Activated naive CD4-positive, alpha-beta T cell treated with anti-CD3 and anti-CD28 coated beads for 36 hours (primary cell): ENCODE measurements at places on chromosomes 11 and 22.

GRCh38 chr11:72617080-72617762 lies 57.0 kb downstream of the PDE2A start:
- no peak for DNase-seq

DNA sequence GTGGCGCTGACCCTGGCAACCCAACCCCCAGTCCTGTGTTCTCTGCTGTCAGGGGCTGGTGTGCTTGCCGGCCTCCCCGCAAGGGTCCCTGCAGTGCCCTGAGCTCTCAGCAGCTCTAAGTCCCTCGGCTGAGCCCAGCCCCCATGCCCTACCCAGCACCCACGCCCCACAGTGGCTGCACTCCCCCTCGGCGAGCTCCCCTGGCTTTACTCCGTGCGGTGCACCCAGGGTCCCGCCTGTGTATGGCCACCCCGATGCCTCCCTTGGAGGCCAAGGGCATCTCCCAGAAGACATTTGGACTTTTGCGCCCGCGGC lies 72.5 kb upstream of the SHISAL1 start:
- DNase-seq, result no peak

DNA sequence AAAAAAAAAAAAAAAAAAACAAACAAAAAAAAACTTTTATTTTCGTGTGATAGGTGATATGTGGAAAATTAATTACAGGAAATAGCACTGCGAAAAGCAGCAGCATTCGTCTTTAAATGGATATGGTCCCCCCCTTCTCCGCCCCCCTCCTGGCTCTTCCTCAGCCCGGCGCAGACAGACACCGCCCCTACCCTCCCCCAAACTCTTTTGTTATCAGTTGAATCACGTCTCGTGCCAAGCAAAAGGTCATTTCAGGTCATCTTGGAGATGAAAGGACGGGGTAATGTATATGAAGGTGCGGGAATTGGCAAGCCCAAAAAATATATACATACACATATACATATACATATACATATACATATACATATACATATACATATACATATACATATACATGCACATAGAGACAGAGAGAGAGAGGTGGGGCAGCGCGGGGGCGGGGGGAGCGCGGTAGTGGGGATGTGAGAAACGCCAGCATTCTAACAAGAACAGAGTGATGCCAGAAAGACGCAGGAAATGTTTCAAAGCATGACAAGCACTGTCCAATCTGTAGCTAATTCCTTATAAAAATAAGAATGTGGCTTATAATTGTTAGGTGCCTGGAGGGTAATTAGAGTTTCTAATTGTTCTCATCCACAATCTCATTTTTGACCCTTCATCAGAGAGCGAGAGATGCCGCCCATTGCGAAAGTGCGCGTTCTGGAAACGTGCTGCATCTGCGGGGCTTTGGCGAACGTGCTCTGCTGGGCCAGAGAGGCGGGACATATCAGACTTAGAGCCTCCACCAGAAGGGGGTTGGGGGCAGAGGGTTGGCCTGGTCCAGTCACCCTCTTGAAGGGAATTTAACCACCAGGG lies 214.5 kb upstream of the UBASH3B start:
- no peak for DNase-seq

DNA sequence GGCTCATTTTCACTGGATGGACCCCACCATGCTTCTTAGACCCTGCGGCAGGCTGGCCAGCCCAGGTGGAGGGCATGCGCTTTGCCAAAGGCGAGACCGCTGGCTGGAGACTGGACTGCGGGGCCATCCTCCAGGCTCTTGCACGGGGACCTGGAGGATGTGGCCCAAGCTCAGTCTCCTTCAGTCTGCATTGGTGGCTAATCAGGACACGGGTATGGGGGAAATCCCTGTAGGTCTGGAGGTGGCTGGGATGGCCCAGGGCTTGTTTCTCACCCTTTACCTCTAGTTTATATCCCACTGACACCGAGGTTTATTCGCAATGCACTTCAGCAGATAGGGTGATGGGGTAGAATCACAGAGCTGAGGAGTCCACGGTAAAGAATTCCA lies 45.0 kb downstream of the BCR start:
- no peak for DNase-seq

DNA sequence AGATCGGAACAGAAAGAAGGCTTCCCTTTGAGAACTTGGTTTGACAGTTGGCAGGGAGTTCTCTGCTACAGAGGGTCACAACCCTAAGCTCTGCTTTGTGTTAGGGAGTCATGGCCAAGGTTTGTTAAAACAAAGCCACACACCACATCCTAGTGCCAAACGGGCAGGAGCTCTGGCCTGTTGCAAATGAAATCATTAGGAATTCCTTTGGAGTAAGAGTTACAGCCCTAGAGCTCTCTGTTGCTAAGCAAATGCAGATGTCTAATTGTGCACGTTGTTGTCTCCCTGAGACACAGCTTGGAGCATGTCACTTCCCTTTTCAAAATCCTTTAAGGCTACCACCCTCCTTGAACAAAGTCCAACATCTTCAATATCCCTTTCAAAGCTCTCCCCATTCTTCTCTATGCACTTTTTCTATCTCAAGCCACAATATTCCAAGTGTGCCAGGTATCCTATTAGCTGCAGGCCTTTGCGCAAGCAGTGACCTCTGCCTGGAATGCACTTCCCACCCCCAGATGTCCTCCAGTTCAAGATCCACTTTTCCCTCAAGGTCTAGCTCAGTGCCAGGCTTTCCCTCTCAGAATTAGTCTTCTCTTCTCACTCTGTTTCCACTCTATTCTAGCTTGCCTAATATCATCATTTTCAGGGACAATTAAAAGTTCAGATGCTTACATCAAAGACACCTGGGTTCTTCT lies 253.7 kb upstream of the POU2AF2 start:
- no peak for DNase-seq

DNA sequence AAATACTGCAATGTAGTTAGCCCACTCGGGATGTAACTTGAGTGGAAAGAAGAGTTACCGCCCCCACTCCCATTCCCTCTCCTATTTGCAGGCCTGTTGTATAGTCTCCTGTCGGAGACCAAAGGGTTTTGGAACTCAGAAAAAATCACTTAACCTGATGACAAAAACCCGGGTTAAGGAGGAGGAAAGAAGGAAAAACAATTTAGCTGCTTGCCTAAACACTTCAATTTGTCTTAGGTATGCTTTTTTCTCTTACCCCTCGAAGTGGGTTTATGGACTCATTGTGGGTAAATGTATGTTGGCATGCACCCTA lies 2.2 kb downstream of the YAP1 start:
- no peak for DNase-seq

- no peak for DNase-seq
Observed at GRCh38 chr11:86904001-86904400, 51.2 kb downstream of the FZD4 start.

- peak; percentile 31 for DNase-seq
Observed at GRCh38 chr11:7516475-7516874, 2.7 kb downstream of the PPFIBP2 start.

- peak; percentile 79 for DNase-seq
Observed at GRCh38 chr11:133927690-133928627, 28.8 kb downstream of the IGSF9B start.

DNA sequence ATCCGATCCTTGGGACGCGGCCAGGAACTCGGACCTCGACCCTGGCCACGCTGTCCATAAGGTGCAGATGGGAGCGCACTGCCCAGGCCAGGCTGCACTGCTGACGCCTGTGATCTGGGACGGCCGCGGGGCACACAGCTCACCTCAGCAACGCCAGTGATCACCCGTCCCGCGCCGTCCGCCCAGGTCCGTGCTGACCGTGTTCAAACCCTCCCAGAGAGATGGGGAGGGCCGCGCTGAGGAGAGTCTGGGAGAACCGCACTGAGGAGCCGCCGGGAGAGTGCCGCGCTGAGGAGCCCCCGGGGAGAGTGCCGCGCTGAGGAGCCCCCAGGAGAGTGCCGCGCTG lies 636 bp downstream of the KCNQ1OT1 start:
- DNase-seq, result no peak

- no peak for DNase-seq
Observed at GRCh38 chr11:96035031-96035739, 111.3 kb upstream of the MTMR2 start.

GRCh38 chr11:30392221-30392784 lies 69.4 kb downstream of the ARL14EP start:
- DNase-seq, result no peak

DNA sequence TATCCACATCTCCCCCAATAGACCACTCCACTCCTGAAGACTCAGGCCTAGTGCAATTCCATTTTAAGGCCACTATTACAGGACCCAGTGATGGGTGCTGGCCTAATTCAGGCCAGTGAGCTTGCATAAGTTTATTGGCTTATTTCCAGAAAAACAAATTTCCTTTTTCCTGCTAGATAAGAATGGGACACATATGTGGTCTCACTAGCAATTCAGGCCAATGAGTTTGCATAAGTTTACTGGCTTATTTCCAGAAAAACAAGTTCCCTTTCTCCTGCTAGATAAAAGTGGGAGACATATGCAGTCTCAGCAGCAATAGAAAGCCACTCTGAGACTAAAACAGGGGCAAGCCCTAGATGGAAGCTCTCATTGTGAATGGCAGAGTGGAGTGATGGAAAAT lies 22.4 kb downstream of the ADM start:
- no peak for DNase-seq
